ENCODE measurements at places on chromosomes 16 and 17. TPM values are rescaled to one million over a fixed set of nuclear protein-coding genes. Genes with fewer than 3 reads are reported as not detected.
A peak's percentile ranks its signal among the peaks of the same experiment; 100 is the strongest.

GRCh38 chr17:63819585-63820537, 7.4 kb upstream of the PSMC5 start:
- DNase-seq = no peak

- peak; percentile 62 for DNase-seq
These were observed 29.4 kb downstream of the COG7 start for GRCh38 chr16:23423496-23424049.

DNA sequence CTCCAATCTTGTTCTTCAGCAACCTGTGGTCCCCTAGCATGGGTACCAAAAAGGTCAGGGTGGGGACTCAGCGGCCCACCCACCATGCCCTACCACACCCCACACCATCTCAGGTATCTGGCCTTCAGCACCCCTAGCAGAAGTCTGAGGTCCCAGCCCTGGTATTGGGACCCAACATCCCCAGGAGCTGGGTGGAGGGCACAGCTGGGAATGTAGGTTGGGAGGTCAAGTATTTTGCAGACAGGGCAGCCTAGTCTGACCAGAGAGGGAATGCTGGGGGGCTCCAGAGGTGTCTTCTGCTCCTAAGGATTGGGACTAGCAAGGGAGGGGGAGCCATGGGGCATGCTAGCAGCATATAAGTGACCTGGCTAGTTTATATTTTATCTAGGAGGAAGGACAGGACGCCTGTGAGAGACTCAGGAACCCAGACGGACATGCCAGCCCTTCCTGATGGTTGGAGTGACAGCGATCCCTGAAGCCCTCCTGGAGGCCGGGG, 822 bp upstream of the ADAM11 start:
- no peak for DNase-seq

DNA sequence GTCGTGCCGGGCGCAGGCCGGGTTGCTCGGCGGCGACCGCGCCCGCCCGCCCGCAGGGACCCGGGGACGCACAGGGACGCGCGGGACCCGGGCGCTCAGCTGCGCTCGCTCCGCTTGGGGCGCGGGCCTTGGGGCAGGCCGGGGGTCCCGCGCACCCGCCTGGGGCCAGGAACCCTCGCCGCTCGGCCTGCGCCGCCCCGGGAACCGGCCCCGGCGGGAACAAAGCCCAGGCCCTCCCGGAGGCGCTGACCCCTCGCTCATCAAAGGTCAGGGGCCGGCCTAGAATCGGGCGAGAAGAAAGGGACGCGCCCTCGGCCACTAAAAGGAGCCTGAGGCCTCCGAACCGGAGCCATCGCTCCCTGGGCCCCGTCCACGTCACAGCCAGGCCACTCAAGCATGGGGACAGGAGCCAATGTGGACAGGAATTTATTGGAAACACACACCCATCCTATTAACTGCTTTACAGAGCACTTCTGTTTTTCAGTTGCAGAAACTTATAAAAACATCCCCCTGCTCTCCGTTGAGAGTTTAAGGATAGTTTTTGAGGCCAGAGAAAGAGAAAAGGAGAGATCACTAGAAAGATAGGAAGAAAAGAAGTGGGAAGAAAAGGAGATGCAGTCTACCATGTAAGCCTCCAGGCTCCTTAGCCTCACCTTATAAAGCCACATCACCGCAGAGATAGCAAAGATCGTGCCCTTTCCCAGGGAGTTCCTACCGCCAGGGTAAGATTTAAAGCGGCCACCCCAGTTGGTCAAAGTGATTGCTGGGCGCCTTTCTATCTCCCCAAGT, 558 bp upstream of the ZFHX3 start:
- peak; percentile 82 for DNase-seq

- DNase-seq = no peak
These were observed 31.4 kb upstream of the GFOD2 start for GRCh38 chr16:67750466-67750865.

DNA sequence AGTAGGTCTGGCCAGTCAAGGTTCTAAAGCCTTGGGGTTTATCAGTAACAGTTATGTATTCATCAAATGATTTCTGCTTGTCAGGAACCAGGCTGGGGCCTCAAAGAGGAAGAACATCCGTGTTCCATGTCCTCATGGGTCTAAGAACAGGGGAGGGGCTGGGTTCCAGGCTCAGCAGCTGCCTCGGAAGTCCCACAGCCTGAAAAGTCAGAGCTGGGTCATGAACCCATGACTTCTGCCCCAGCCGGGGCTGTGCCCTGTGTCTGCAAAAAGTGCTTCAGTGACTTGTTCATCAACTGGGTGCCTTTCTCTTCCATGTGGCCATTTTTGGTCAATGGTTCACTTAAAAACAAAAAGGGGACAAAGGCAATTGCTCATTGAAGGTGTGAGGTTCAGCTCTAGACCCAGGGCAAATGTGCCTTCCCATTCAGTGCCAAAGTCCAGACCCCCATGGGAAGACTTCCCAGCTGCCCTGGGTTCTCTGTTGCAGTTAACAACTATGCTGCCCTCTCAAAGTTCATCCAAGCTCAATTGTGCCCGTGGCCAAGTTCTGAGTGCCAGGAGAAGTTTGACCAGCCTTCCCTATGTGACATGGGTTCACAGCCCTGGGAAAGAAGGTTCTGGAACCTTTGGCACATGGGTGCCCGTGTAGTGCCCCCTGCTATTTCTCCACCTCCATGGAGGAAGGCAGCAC, 18.5 kb downstream of the TBKBP1 start:
- DNase-seq = no peak

LRRC36 gene
- not detected for total RNA-seq

GPRC5C gene
- total RNA-seq = 30.5 TPM

Measured in Right ventricle myocardium superior (tissue), 1 donor.